ENCODE measurements at places on chromosomes 1 and 21.

DNA sequence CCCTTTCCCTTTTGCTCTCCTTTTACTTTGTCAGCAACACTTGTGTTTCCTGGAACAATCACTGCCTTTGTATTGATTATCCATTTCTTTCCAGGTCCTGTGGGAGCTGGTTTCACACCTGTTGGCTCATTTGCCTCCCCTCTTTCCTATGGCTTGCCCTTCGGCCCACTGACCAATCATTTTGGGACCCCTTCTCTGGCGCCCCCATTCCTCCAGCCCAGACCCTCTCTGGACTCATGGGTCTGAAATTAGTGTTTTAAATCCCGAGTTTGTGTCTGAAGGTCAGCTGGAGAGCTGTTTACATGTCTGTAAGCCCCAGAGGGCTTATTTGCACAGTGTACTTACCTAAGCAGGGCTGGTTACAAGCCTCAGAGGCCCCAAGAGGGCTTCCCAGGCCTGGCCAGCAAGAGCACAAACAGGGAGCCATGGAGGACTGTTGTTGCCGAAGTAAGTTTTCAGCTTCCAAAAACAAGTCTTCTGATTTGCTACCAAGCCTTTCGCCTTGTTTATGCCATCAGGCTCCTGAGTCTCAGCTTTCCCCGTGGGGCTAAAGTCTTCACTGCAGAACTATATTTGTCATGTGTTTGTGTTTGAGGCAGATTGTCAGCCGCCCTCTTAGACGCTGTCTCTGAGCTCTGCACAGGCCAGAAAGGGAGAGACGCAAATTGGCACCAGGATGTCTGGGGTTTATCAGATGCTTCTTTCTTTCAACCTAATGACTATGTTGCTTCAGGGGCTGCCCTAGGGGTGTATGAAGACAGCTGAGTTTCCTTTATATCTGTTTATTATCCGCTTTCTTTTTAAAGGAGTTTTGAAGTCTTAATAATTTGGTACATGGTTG, 93.0 kb downstream of the ATP1A1 start:
- DNase-seq, result no peak

DNA sequence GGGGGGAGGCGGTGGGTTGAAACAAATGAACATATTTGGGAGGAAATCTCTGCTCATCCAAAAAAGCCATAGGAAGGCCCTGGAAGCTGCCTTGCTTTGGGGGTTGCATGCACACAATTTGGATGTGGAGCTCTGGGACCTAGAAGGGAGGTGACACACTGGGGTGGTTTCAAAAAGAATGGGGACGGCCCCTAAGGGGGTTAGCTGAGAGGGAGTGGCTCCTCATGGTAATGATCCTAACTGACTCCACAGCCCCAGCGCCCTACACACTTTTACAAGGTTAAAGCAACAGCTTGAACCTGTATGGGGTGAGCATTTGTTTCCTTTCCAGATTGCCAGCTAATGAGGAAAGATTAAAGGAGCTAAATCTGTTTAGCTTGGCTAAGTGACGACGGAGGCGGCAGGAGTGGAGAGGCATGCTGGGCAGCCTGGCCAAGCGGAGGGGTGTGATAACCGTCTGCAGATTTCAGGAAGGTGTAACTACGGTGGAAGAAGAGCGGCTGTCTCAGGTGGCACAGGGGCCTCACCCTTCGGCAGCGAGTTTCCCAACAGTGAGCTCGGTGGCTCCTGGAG, 107.3 kb downstream of the RNF220 start:
- DNase-seq, result no peak

- peak; percentile 11 for DNase-seq
Observed at GRCh38 chr1:74504933-74505512, 7.4 kb downstream of the LRRC53 start.

DNA sequence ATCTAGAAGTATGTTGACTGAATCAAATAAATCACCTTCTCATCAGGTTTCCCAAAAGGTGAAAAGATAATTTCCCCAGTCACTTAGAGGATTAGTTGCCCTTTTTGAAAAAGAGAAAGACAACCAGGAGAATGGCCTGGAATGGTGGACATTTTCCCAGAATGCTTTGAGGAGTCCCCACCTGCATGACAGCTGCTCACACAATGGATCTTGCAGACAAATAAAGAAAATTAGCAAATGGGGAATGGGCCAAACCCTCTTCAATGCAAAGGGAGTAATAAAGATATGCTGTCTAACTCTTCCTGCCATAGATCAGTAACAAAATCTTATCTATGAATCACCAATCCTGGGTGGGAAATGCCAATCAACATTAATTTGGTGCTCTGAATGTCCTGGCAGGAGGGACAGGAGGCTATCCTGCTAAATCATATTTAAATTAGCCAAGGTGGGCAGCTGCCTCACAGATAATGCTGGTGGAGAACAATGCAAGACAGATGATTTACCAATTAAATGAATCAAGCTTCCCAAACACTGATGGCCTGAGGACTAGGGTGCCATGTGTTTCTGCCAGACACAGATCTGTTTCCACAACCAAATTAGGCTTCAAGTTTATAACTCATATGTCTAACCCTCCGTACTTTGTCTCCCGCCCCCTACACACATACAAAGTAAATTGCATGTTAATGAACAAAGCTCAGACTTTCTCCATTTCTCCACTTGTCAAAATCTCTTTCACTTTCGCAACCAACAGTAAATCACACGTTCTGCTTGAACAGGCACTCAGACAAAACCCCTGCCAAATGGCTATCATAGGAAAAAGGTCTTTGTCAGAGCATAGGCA, 488.0 kb upstream of the PLXNA2 start:
- DNase-seq, result no peak

DNA sequence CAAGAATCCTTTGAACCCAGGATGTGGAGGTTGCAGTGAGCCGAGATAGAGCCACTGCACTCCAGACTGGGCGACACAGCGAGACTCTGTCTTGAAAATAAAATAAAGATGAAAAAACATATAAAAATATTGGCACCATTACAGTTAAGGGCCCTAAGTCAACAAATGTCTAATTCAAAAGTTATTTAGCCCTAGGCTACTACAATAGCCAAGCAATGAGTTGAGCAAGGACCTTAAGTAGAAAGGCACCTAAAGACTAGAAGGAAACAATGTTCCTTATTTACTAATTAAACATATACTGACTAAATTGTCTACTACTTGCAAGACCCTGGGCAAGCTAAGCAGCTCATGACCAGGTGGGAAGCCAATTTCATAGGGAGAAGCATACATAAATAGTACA, 4.1 kb downstream of the PIK3R3 start:
- peak; percentile 12 for DNase-seq

DNA sequence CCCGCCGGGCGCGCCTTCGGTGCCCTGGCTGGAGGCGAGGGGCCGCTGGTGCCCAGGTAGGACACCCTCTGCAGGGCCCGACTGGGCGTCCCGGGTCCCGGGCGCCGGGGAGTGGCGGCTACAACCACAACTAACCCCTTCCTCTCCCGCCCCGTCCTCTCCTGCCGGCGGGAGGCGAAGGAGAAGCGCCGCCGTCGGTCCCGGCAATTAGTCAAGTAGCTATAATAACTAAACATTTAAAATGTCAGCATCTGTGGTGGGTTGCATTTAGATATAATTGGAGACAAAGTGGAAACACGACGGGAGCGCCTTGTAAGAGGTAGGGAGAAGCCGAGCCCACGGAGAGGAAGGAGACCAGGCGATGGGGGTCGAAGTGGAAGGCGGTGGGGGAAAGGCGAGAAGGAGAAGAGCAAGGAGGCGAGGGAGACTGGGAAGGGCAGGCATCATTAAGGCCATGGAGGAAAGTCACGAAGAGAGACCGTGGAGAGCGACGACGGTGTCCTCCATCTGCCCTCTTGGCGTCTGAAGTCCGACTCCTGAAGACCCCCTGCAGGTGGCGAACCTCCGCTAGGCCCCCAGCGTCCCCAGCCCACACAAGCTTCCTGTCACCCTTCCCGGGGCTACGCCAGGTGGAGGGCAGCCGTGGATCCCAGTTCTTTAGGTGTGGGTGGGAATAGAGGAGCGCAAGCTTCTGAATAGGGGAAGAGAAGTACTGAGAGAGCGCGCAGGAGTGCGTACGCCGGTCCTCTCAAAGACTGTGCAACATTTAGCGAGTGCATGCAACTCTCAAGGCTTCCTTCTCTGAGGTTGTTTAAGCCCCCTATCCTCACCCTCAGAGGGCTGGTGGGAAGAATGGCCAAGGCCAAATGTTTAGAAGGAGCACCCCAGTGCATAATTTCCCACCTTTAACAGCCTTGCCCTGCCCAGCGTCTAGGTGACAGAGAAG, 1.6 kb downstream of the CNIH3 start:
- no peak for DNase-seq

- no peak for DNase-seq
Observed at GRCh38 chr21:34192646-34193285, 119.4 kb downstream of the MRPS6 start.

DNA sequence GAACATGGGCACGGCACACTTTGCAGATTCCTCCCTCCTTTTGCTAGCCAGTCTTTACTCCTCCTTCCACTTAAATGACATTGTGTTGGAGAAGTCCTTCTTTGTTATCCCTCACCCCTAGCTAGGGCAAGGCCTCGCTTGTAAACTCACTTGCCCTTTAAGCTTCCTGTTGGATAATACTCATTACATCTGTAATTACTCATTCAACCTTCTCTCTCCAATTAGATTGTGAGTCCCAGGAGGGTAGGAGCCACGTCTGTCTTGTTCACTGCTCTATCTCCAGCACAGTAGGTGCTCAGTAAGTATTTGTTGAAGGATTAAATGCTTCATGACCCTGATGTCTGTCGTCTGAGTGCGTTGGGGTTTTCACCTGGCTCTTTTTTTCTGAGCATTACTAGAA, 98.7 kb upstream of the USP24 start:
- no peak for DNase-seq

Data from astrocyte of the spinal cord (primary cell).